ENCODE measurements at places on chromosomes 4 and X.

GRCh38 chr4:124555959-124556358, 156.6 kb downstream of the ANKRD50 start:
- DNase-seq, result no peak

GRCh38 chr4:8778291-8778690, 93.3 kb downstream of the HMX1 start:
- no peak for DNase-seq

DNA sequence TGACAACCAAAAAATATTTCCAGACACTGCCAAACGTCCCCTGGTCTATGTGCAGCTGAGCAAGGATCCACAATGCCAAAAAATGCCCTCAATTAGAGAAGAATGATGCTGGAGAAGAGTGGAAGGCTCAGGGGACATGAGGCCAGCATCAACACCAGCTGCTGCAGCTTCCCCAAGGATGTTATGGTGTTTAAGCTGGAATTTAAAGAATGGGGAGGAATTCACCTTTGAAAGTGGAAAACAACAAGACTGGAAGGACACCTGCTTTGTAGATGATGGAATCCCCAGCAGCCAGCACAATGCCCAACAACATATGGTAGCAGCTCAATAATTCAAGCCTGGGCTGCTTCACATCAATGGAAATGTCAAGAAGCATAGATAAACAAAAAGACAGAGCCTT, 20.3 kb upstream of the SMPX start:
- DNase-seq, result no peak

GRCh38 chr4:153523941-153524386, 57.8 kb downstream of the TMEM131L start:
- DNase-seq, result no peak

DNA sequence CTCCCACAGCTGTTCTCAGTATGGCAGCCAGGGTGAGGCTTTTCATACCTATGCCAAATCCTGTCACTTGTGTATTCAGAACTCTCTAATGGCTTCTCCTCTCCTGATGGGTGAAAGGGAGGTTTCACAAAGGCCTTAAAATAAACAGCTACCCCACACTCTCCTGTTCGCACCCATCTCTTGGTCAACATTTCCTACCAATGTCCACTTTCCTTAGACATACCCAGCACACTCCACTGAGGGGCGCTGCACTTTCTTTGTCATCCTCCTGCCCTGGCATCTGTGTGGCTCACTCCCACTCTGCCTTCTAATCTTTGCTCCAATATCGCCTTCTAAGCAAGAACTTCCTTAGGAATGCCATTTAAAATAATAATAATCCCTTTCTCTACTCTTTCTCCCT, 313.3 kb downstream of the PPP3CA start:
- DNase-seq, result no peak

GRCh38 chrX:106959901-106960300, 39.7 kb downstream of the CLDN2 start:
- DNase-seq, result peak; percentile 72

DNA sequence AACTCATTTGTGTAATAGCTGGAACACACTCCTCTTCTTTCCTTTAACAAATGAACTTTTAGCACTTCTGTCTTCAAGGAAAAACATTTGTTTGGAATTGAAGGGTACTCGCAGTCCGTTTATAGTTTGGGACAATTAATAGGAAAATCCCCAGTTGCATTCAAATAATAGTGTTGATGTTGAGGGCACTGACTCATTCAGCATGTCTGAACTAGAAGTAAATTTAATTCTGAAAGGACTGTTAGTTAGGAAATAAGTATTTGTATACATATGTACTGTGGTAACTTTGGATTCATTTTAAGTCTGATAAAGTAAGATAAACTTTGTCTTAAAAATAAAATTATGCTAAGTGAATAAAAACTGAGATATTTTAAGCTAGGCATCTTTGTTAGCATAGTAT, 27.2 kb downstream of the FAM199X start:
- no peak for DNase-seq

GRCh38 chr4:153808175-153808574, 19.3 kb upstream of the SFRP2 start:
- DNase-seq, result no peak

DNA sequence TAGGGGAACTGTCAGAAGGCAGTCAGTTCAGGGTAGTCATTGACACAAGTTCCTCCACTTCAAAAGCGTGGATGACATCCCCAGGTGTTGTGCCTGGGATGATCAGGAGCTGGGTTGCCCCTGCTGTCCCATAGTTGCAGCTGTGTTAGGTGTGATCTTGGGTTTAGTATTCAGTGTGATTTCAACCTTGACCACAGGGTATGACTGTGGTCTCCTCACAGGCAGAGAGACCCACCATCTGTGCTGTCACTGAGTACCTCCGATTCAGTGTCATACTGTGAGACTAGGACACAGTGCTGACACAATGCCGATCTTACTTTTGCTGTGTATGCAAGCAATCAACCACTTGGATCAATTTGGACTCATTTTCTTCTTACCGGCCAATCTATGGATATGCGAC, 25.2 kb downstream of the FOXR2 start:
- no peak for DNase-seq

GRCh38 chr4:147367891-147368290, 113.0 kb upstream of the EDNRA start:
- DNase-seq, result no peak

- no peak for DNase-seq
Observed at GRCh38 chr4:98068495-98068894, 74.8 kb downstream of the STPG2 start.

GRCh38 chrX:45445745-45446412, 245.2 kb upstream of the DIPK2B start:
- peak; percentile 73 for DNase-seq

GRCh38 chr4:112127803-112128202, 17.5 kb upstream of the FAM241A start:
- peak; percentile 71 for DNase-seq

Measured in choroid plexus epithelial cell (primary cell).